GM04503 (cell line): ENCODE measurements at places on chromosomes 12 and 14.
A peak's percentile ranks its signal among the peaks of the same experiment; 100 is the strongest.

- no peak for DNase-seq
These were observed 171.8 kb downstream of the FLRT2 start for GRCh38 chr14:85701763-85702162.

DNA sequence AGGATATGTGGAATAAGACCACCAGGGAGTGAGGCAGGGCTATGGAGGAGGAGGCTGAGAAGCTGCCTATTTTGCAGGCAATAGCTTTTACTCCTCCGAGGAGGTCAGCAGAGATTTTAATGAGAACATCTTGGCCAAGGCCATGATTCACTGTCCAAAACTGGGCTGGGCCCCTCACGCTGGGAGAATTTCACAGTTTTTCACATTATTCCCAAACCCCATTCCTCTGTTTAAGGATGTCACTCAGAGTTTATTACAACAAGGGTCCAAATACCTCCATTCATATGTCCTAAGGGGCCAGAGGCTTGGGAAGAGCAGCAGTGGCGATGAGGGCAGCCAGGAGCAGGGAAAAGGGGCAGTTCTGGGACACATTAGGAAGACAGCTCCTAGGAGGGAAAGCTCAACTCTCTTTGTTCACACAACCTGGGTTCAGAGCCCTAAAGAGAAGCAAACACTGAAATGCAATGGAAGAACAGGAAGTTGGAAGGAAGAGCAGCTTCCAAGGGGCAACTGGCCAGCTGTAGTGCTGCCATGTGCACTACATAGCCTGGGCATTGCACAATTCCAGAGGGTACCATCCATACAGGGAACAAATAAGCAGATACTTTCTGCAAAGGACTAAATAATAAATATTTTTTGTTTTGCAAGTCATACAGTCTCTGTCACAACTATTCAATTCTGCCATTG lies 283.2 kb downstream of the NUAK1 start:
- DNase-seq, result no peak

DNA sequence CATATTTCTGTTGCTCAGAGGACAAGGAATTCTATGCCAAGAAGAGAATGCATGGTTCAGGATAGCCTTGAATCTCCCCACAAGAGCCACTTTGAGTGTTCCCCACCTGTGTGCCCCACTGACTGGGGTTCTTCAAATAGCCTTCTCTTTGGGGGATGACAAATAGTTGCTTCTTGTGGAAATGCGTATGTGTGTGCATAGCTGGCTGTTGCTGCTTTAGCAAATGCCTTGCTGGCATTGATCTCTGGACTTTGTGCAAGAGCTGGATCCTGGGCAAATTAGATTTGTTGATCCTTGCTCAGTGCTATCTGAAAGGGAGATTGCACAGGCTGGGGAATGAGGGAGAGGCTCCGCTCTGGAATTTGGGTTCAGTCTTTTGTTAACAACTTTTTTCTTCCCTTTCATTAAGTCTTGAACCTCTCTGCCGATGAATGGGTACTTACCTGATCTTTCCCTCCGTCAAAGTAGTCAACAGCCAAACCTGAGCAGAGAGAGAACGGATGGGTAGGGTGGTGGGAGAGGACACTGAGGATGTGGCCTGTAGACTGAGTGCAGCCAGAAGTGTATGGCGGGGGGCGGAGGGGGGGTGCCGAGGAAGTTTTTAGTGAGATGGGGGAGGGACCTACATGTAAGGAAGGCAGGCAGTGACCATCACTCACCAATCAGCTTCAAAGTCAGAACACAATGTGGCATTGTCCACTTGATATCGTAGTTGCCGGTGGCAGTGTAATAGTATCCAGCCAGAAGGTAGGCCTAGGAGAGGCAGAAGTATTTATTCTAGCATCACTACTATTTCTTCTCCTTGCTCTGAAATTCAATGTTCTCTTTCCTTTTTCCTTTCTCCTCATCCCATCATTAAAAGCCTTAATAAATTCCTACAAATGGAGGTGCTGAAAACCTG lies 10.7 kb downstream of the EMG1 start:
- DNase-seq, result no peak

GRCh38 chr12:107491856-107492255 lies 193.7 kb upstream of the PWP1 start:
- DNase-seq, result no peak

GRCh38 chr14:55425091-55425490 lies 13.5 kb upstream of the ATG14 start:
- no peak for DNase-seq

GRCh38 chr14:35252451-35252868 lies 39.7 kb upstream of the PSMA6 start:
- no peak for DNase-seq

GRCh38 chr14:28742171-28742846 lies 24.3 kb upstream of the FOXG1 start:
- no peak for DNase-seq

DNA sequence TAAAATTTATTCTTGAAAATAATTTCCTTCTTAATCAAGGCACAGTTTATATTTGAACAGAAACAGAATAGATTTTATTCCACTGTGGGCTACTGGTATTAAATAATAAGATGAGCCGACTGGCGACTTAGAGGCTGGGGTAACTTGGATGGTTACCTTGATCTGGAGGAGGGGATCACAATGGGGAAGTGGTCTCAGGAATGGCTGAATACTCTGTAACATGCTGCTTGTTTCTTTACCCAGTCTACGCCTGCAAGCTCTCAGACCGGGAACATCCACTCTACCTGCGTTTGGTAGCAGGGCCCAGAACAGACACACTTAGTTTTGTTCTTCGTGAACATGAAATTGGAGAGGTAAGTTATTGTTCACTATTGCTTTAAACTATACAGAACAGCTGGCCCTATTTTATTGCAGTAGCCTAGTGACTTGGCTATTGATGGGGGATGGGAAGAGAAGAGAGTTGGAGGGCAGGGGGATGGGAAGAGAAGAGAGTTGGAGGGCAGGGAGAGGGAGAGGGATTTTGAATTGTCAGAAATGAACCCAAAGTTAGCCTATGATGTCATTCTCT lies 67.9 kb downstream of the GNS start:
- no peak for DNase-seq

DNA sequence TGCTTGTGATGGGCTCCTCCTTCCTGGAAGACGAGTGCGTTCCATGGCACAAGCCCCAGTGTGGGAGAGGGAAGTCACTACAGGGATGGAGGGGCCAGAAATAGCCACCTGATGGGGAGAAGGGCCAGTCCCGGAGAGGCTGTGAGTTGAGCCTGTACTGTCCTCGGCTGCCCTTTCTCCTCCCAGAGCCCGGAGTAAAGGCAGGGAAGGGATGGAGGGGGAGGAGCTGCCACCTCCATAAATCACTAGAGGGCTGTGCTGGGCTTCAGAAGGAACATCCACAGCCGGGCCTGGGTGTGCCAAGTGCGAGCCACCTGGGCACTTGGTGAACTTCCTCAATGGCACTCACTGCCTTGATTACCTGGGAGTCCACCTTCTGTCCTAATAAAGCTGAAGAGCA lies 110.1 kb downstream of the RBM19 start:
- no peak for DNase-seq

- DNase-seq, result no peak
These were observed 23.0 kb downstream of the ALDH2 start for GRCh38 chr12:111789779-111790178.

DNA sequence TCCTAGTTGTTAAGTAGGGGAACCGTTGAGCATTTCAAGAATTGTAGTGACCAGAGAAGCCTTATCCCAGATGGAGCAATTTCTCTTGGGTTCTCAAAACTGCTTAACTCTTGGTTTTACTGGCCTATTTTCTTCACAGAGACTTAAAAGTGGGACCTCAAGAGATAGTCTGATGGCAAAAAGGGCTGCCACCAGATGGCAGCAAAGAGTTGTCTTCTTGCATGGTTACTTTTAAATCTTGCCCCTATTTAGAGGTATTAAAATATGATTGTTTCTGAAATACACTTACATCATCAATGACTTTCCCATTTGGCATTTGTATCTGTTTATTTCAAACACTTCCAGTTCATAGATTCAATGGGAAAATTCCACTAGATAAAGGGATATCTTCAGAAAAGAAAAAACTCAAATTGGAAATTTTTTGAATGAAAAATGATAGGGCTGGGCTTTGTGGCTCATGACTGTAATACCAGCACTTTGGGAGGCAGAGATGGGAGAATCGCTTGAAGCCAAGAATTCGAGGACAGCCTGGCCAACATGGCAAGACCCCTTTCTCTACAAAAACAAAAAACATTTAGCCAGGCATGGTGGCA lies 69.9 kb upstream of the CNTN1 start:
- DNase-seq, result peak; percentile 2

DNA sequence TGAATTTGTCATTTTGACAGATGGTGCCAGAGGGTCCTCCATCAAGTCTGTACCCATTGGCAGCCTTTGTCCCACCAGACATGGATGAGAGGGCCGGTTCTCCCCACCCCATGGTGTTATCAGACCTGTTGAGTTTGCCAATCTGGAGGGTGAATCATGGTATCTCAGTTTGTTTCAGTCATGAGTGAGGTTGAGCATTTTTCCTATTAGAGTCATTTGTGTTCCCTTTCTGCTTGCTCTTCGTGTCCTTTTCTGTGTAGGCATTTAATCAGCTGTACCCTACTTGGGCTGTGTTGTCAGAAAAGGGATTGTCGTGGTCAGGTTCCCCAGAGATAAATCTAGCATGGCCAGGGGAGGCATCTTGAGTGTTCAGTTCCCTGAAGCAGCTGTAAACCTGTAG lies 30.5 kb downstream of the SLC24A4 start:
- DNase-seq, result no peak

DNA sequence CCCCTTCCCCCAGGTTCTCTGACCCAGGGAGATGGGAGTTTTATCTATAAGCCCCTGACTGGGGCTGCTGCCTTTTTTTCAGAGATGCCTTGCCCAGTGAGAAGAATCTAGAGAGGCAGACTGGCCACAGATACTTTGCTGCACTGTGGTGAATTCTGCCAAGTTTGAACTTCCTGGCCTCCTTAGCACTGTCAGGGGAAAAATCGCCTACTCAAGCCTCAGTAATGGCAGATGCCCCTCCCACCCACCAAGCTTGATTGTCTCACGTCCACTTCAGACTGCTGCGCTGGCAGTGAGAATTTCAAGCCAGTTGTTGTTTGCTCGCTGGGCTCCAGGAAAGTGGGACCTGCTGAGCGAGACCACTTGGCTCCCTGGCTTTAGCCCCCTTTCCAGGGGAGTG lies 31.7 kb downstream of the KLRK1 start:
- DNase-seq, result no peak
